ENCODE measurements at places on chromosomes 3 and 15. TPM values are rescaled to one million over a fixed set of nuclear protein-coding genes. Genes with fewer than 3 reads are reported as not detected.

The SLCO3A1 gene
- 53.2 TPM for total RNA-seq

The RETNLB gene
- not detected for total RNA-seq

The APBA2 gene
- total RNA-seq, result 2.4 TPM

The SLC28A2 gene
- not detected for total RNA-seq

The PLSCR2 gene
- not detected for total RNA-seq

The SAXO2 gene
- total RNA-seq, result not detected

The NLGN1 gene
- total RNA-seq, result 5.2 TPM

The ANKRD63 gene
- total RNA-seq, result not detected

The GPR149 gene
- not detected for total RNA-seq

The IQCF5 gene
- not detected for total RNA-seq

The ANO10 gene
- 24.9 TPM for total RNA-seq

The SLC26A6 gene
- 28.1 TPM for total RNA-seq

The TMC3 gene
- total RNA-seq, result not detected

The LOXL1 gene
- 260 TPM for total RNA-seq

The GCNT3 gene
- not detected for total RNA-seq

The PPP1R14D gene
- not detected for total RNA-seq

The OXTR gene
- 150 TPM for total RNA-seq

The STX19 gene
- total RNA-seq, result not detected

The ST3GAL6 gene
- total RNA-seq, result 2.7 TPM

The BNC1 gene
- not detected for total RNA-seq

The FAM107A gene
- total RNA-seq, result 93.4 TPM

The TTC23 gene
- 37.3 TPM for total RNA-seq

The RYK gene
- total RNA-seq, result 13.5 TPM

The SCG5 gene
- total RNA-seq, result not detected

The HDDC3 gene
- total RNA-seq, result 29.4 TPM

The PEAK1 gene
- 53.7 TPM for total RNA-seq

The RAB43 gene
- 72.9 TPM for total RNA-seq

The NR1D2 gene
- total RNA-seq, result 6.5 TPM

The SI gene
- not detected for total RNA-seq

The PPP4R2 gene
- total RNA-seq, result 8.2 TPM

The ECE2 gene
- not detected for total RNA-seq

The GOLGA8J gene
- 0.75 TPM for total RNA-seq

The CD200R1 gene
- total RNA-seq, result not detected

Data from ascending aorta (tissue), 2 donors.